Stimulated activated CD8-positive, alpha-beta memory T cell treated with anti-CD3 and anti-CD28 coated beads, Interleukin-4, amount 100 ng/mL, for 1 hour (primary cell): ENCODE measurements at places on chromosomes 7 and 10.

DNA sequence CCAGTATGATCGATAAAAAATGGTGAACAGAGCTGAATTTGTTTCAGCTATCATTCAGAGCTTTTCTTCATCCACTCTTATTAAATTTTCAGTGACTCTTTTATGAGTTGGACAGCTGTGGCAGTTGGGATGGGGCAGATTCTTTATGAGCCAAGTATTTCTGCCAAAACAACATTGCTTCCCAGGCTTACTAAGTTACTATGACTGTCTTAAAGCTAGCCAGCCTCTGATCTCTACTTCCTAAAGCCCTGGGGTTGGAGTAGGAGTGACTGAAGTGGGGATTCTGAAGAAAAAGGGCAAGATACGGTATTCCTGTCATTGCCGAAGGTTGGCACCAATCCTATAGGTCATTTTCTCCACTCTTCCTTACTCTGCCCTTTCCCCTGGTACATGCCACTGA is 12.7 kb downstream of the RPP30 start:
- DNase-seq: no peak

DNA sequence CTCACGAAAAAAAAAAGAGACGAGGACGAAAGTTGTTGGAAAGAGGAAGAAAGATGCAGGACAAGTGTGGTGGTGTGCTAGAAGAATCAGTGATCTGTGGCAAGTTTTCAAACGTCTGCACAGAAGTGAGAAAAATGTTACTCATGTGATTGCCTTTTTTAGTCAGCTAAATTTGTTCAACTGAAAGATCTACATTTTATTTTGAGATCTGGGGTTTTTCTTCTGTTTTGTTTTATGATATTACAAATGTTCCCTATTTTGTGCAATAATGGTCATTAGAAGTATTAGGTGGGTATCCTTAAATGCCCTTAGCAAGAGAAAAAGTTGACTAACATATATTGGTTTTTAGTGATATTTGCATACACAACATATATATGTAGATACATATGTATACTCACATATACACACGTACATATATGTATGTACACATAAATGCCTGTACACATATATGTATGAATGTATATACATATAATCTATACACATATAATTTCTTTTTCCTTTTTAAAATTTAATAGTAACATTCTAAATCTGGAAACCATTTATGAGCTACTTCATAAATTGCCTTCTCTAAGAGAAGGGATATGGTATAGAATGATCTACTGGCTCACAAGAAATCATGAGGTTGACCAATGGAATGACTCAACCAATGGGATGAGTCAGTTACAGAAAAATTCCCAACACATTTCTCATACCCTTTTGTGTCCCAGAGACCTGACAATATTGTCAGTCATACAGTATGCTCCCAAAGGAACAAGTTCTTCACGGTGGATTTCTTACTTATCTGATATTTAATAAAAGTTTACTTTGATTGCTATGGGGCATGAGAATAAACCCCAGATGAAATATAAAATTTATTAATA is 38.4 kb downstream of the SLC39A12 start:
- DNase-seq: no peak

GRCh38 chr7:140084972-140085371 is 22.2 kb upstream of the PARP12 start:
- DNase-seq: no peak

- no peak for DNase-seq
These were observed 24.8 kb downstream of the ARHGAP19 start for GRCh38 chr10:97267671-97268070.

- no peak for DNase-seq
These were observed 198.3 kb upstream of the ZMIZ1 start for GRCh38 chr10:78870458-78870857.

GRCh38 chr7:80611353-80611752 is 27.1 kb upstream of the CD36 start:
- no peak for DNase-seq

- no peak for DNase-seq
These were observed 53.4 kb downstream of the WNT2 start for GRCh38 chr7:117269417-117269816.

GRCh38 chr10:106997721-106998120 is 166.8 kb downstream of the SORCS1 start:
- DNase-seq: no peak

DNA sequence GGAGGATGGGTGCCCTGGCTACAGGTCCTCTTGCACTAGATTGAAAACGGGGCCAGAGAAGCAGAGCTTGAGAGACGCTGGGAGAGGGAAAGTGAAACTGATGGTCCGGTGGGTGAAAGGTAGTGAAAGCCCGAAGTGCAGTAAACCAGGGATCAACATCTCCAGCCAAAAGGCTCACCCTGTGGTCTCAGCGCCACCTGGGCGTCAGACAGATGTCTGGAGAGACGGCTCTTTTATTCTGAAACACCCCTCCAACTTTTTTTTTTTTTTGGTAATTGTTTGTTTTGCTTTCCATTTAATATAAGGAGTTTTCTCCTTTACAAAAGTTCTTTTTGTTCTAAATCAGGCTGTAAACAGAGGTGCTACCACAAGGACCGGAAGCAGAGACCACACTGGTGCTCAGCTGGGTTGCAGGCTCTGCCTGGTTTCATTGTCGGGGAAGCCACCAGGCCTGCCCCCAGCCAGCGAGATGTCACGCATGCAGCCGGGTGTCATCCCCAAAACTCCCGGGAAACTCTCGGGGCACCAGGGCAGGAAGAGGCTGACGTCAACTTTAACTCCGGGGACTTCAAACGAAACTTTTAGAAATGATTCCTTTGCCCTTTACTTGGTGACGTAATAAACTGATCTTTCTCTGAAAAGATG is 11.2 kb downstream of the IL2RA start:
- peak; percentile 59 for DNase-seq

DNA sequence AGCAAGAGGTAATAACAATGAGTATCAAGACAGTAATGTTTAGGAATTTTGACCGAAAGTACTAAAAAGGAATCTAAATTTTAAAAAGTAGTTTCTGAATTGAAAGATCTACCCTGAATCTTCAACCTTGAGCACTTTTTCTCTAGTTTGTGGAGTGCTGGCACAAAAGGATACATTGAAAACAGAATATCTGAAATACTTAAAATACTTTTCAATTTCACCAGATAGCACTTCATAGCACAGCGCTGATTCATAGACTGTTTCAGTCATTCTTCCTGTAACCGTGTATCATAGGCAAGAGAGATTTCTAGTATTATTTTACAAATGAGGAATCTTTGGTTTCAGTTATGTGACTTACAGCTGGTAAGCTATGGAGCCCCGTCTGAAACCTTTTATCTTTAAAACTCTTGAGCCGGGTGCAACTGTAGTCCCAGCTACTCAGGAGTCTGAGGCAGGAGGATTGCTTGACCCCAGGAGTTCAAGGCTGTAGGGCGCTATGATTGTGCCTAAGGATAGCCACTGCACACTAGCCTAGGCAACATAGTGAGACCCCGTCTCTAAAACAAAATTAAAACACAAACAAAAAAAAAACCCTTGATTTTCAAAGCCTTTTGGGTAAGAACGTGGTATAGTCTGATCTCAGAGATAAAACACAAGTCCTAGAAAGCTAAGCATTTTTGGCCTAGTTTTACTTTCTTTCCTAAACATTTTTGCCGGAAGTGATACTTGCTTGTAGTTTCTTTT is 35.1 kb downstream of the FHIP2A start:
- no peak for DNase-seq

DNA sequence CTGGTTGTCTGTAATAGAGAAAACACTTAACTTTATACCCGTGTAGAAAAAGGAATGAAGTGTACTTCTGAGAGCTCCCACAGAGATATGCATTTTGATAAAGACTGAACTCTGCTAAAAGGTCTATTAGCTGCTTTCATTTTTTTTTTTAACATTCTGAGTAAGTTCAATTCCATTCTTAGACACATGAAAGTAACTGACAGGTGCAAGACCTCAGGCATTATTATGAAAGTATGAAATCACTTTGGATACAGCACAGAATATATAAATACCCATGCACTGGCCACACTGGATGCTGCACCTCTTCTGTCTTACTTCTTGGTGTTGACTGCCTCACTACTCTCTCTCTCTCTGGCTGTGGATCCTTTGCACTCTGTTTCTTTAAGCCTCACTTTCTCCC is 46.2 kb downstream of the VWDE start:
- no peak for DNase-seq

DNA sequence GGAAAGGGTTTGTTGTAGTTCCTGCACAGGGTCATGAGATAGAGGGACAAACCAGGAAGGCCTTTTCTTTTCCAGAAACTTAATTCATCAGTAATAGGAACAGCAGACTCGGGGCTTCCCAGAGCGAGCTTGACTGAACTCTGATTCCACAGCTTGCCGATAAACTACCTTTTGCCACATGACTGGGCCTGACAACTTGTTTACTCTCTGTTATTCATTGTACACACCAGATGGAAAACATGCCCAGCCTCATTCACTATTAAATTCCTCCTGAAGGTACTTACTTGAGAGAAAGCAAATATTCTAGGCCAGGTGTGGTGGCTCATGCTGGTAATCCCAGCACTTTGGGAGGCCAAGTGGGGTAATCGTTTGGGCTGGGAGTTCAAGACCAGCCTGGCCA is 77.1 kb upstream of the FGFR2 start:
- no peak for DNase-seq
